Kidney capillary endothelial cell (primary cell): ENCODE measurements at places on chromosomes 3 and 15.
A peak's percentile ranks its signal among the peaks of the same experiment; 100 is the strongest.

DNA sequence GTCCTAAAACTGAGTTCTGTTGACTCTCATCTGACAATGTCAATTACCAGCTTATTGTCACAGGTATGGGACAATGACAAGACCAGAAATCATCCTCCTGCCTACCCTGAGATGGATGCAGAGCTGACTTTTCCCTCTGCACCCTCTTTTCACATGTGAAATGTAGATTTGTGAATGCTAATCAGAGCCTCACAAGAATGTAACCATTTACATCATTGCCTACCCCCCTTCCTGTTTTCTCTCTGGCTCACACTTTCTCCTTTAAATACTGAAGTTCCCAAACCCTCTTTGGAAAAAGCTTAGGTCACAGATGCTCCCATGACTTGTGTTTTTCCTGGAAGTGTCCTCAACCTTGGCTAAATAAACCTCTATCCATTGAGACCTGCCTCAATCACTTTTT, 228.2 kb downstream of the MYRIP start:
- no peak for DNase-seq

GRCh38 chr3:100297784-100298183, 36.8 kb upstream of the NIT2 start:
- DNase-seq, result peak; percentile 58

DNA sequence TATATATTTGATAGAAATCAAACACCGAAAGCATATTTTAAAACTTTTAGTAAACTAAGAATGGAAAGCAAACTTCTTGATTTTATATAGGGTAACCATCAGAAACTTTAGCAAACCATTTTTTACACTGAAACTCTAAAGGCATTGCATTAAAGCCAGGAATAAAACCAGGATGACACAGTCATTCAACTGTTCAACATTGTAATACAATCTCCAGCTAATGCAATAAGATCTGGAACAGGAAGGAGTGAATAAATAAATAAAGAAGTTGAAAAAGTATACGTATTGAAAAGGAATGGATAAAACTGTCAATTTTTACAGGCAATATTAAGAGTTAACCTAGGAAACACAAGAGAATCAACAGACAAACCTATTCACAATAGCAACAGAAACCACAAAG, 181.9 kb upstream of the TTC14 start:
- DNase-seq, result no peak

DNA sequence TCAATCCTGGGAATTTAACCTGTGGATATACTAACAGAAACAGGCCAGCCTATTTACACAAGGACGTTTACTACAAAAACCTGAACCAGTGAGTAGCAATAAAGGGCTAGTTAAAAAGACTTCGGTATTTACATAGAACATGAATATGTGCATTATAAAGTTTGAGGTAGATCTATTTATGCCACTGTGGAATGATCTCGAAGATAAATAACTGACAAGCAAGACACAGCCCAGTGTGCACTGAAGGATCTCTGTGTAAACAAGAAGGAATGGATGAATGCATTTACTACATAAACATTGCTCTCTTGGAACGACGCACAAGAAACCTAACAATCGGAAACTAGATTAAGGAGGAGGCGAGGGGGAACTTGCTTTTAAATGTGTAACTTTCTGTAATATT, 132.0 kb upstream of the NSMCE3 start:
- DNase-seq, result no peak

GRCh38 chr3:15318661-15319060, 13.7 kb downstream of the SH3BP5 start:
- DNase-seq, result no peak

GRCh38 chr3:132279030-132279429, 38.2 kb upstream of the ACP3 start:
- no peak for DNase-seq

DNA sequence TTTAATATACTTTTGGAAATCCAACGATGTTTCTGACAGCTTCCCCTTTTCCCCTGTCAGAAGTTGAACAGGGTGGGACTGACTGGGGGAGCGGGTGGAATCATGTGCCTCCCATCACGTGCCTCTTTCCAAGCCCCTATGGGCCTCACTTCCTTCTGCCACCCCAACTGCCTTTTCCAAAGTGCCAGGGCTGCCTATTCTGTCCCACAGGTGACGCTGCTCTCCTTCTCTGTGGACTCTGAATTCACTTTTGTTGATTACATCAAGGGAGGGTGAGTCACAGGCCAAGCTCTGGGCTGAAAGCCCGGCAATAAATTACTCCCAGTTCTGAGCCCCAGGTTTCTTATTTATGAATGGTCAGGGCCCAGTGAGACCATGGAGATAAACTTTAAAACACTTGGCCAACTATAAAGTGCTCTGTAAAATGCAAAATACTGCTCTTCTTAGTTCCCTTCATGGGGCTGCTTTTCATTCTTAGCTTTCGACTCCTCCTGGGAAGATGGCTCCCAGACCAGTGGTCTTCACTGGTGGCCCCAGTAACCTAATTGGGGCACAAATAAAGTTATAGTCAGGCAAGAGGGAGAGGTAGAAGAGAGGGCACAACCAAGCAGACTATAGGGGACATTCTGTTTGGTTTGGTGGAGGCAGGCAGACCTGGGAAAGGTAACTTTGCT, 12.3 kb downstream of the CPNE9 start:
- no peak for DNase-seq

DNA sequence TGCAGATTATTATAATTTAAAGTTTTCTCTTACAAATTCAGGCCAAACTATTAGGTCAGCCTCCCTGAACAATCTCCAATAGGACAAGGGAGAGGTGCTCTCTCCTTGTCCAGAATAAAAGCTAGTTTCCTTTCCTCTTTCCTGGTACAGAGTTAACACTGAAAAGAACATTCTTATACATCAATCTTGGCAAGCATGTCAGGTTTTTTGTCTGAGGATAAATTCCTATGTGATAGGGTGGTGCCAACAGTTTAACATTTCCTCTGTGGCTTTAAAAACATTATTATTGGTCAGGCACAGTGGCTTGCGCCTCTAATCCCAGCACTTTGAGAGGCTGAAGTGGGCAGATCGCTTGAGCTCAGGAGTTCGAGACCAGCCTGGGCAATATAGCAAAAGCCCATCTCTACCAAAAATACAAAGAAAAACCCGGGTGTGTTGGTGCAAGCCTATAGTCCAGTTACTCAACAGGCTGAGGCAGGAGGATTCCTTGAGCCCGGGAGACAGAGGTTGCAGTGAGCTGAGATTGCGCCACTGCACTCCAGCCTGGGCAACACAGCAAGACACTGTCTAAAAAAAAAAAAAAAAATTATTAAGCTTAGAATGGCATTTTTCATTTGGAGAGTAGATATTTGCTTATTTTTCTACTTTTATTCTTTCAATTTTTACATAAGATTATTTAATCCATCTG, 13.7 kb upstream of the ULK4 start:
- DNase-seq, result no peak

DNA sequence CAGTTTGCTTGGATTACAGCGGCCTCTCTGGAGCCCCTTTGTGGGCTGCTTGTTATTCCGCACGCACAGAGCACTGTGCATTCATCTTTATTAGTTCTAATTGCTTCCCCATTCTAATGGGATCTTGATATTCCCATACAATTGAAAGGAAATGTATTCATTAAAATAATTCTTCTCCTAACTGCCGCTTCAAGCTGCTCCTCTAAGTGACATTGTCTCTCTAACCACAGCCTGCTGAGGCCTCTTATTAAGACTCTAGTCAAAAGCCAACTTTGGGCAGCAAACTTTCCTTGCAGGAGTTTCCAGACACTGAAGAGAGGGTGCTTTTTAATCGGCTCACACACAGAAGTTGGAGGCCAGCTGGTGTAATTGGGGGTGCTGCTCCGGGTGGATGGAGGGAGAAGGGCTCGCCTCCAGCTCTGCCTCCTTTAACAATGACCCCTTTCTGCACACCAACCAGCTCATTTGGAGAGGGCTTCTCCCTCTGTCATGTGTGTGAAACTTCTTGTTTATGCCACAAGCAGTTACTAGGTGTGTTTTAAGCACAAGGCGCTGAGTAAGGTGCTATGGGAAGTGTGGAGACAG, 5.6 kb upstream of the MAGEF1 start:
- DNase-seq, result no peak

DNA sequence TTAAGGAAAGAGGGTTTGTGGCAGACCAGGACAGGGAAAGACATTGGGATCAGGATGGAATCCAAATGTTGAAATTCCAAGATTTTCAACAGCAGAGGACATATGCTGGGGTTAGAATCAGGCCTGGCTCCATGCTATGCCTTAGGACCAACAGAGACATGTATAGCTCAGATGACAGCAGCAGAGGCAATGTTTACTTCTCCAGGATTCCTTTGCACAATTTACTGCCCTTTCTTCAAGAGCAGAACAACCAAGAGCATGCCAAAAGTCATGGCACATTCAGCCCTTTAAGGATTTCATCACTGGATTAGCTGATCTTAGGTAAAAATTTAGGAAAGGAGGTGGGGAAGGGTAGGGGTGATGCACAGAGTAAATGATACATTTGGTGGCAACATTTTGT, 69.6 kb upstream of the GSK3B start:
- DNase-seq, result no peak

GRCh38 chr15:48983300-48983699, 19.6 kb upstream of the SHC4 start:
- DNase-seq, result no peak

DNA sequence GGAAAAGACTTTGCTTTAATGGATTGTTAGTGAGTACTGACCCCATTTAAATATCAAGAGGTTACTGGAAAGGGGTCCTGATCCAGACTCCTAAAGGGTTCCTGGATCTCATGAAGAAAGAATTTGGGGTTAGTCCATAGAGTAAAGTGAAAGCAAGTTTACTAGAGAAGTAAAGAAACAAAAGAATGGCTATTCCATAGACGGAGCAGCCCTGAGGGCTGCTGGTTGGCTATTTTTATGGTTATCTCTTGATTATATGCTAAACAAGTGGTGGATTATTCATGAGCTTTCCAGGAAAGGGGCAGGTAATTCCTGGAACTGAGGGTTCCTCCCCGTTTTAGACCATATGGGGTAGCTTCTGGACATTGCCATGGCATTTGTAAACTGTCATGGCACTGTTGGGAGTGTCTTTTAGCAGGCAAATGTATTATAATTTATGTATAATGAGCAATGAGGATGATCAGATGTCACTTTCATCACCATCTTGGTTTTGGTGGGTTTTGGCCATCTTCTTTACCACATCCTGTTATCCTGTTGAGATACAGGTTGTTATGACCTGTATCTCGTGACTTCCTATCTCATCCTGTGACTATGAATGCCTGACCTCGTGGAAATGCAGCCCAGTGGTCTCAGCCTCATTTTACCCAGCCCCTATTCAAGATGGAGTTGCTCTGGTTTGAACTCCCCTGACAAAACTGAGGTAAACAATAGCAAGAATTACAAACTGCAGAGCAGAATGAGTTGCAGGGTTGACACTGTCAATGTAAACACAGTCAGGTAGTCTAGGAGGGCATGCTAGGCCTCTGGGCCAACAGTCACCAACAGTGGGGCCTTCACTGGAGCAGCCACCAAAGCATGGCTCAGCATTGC, 10.3 kb upstream of the GPR160 start:
- no peak for DNase-seq

DNA sequence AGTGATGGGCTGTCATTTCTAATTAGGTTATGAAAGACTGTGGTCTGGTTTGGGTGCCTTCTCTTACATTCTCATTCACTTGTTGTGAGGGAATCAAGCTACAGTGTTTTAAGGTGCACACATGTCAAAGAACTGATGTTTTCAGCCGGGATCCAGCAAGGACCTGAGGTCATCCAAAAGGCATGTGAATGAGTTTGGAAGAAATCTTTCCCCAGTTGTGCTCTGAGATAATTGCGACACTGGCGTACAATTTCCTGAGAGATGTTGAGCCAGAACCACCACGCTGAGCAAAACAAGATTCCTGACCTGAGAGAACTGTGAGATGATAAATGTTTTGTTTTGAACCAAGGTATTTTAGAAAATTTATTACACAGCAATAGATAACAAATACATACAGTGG, 295.3 kb upstream of the SLITRK3 start:
- DNase-seq, result no peak

DNA sequence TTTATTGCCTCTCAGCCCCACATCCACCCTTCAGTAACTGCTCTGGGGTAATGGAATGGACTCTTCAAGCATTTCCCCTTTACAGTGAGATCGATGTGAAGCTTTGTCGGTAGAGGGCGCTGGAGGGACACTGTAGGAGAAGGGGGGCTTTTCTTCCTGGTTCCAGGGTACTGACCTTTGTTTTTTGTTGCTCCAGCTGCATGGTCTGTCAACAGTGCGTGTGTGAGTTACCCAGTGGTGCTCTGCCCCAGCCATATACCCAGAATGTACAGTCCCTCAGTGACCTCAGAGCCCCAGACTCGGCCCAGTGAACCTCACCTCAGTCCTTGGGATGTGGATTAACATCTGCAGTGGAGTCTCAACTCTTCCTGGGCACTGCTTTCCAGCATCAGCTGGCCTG, 180.3 kb upstream of the TSC22D2 start:
- peak; percentile 68 for DNase-seq

GRCh38 chr3:101193957-101194356, 126.4 kb downstream of the IMPG2 start:
- no peak for DNase-seq

- DNase-seq, result no peak
Observed at GRCh38 chr3:31714495-31715280, 182.0 kb downstream of the STT3B start.

DNA sequence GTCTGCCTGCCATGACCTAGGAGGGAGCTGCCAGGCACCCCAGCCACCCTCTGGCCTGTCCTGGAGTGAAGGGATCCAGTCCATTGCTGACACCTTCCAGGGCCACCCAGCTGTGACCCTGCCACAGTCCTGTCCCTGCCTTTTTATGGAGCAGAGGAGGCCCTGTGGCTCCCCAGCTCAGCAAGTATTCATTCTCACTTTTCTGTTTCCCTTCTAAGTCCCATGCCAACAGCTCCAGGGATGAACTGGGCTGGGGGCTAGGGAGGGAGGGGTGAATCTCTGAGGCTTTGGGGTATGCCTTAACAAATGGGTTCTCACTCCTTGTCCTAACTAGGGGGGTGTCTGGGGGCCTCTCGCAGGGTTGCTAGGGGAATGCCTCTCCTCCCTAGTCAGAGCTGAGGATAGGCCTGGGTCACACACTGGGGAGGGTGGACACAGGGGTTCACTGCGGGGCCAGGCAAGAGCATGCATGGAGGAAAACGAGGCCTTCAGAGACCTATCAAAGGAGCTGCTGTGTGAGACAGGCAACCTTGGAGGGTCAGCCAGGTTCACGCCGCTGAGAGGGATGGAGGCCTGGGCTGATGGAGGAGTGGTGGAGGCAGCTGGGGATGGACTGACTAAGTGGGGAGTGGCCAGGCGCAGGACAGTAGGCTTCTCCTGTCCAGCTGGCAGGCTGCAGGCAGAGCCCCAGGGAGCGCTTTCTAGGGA, 31.8 kb downstream of the EPHB3 start:
- no peak for DNase-seq

- DNase-seq, result no peak
Observed at GRCh38 chr15:84872009-84872910, 12.2 kb upstream of the SLC28A1 start.

- DNase-seq, result no peak
Observed at GRCh38 chr3:34508732-34509131, 710.3 kb downstream of the PDCD6IP start.
